Activated T-cell treated with anti-CD3 and anti-CD28 coated beads for 24 hours (primary cell): ENCODE measurements at places on chromosomes 2 and 18.
A peak's percentile ranks its signal among the peaks of the same experiment; 100 is the strongest.

DNA sequence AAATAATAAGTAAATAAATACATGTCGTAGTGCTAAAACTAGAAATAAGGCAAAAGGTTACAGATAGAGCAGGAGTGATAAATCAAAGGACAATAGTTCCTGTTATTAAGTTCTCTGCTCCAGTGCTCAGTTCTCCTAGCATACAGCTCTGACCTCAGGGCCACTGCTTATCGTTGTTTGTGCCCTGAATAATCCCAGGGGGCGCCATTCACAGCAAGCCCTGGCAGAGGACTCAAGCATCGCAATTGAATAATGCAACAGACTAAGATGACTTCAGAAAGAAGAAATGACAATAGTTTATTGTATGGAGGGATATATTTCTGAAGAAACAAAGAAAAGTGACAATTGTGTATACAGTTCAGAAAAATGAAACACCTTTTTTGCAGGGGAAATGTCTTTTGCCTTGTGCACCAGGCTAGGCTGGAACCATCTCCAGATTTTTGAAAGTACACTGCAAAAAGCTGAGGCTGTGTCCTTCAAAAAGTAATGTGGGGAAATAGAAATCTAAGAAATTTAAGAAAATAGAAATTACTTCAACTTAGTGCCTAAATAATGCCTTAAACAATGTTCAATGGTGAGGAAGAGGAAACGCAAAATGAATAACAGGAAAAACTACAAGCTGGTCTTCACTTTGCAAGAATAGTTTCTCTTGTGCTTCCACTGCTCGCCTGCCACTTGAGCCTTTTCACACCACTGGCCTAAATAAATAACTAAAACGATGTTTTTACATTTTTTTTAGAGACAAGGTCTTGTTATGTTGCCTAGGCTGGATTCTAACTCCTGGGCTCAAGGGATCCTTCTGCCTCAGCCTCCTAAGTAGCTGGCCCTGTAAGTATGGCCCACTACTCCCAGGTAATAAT is 19.0 kb upstream of the CCNYL1 start:
- peak; percentile 20 for DNase-seq

- no peak for DNase-seq
Observed at GRCh38 chr2:233446121-233446520, 91.8 kb downstream of the DGKD start.

- DNase-seq = no peak
Observed at GRCh38 chr2:156447761-156448160, 11.6 kb downstream of the GPD2 start.

- no peak for DNase-seq
Observed at GRCh38 chr18:5759194-5759593, 136.1 kb downstream of the TMEM200C start.

DNA sequence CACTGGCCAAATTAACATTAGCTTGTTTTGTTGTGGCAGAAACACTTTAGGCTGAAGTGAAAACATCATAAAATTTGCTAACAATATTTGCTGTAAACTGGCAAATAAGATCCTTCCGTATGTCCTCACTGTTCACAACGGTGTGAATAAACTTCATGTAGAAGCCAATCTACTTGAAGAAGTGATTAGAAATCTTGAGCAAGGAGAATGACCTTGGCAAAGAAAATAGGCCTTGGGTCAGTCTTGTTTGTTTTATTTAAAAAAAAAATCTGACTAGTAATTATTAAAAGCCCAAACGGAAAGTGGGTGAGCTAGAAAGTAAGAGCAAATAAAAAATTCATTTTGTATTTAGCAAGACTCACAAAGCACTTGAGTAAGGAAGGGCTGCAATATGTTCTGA is 197.0 kb downstream of the CPS1 start:
- no peak for DNase-seq

DNA sequence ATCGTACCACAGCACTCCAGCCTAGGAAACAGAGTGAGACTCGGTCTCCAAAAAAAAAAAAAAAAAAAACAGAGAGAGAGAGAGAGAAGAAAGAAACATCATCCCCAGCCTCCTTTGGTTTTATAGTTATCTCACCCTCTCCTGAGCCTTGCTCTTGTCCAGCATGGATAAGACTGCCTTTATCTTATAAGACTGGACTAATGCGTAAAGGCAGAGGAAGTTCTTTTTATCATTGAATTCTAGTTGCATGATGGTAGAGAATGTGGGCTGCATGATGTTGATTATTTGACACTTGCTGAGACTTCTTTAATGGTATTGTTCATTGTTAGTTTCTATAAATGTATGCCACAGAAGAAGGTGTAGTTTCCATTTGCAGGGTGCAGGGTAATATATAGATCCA is 124.4 kb downstream of the ZBTB7C start:
- DNase-seq = no peak
